ENCODE measurements at places on chromosomes 16 and 17.

DNA sequence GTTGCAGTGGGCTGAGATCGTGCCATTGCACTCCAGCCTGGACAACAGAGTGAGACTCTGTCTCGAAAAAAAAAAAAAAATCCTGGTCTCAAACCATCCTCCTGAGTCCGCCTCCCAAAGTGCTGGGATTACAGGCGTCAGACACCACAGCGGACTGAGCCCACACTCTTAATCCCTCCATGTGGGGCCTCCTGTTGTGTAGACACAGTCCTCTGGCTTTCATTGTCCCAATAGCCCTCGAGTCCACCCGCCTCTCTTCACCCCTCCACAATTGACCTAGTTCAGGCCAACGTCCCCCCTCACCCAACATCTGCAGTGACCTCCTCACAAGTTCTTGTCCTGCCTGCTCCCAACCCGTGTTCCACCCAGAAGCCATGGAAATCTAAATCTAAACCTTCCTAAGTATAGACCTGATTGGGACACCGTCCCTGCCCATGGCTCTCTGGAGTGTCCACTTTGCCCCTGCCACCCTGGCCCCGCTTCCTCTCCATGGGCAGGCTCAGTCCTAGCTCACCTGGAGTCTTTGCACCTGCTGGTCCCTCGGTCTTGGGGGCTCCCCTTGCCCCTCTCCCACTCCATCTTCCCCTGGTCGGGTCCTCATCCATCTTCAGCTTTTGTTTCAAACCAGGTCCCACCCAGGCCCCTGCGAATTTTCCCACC, 46.7 kb downstream of the HAPSTR1 start:
- no peak for DNase-seq

DNA sequence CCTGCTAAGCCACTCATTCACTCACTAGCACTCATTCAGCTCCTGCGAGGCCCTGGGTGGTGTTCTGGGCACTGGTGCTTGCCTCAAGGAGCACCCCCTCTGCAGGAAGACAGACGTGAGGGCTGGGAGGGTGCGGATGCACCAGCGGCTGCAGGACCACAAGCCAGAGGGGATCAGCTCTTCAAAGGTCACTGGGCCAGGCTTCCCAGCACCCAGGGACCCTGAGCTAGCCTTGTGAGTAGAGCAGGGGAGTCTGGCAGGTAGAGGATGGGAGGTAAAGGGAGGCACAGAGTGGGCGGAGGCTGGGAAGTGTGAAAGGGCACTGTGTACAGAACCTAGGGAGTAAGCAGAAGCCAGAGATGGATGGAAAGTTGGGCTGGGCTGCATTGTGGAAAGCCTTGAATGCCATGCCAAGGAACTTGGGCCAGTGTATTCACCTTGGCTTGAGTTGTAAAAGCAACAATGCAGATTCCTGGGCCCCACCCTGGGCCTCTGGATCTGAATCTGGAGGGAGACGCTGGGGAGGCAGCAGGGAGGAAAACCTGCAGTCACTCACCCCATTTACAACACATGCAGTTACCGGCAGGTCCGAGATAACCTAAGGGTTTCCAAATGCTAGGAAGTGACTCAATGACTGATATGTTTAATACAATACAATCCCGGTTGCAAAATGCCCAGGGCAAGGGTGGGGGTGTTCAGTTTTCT, 1.7 kb downstream of the IL4R start:
- peak; percentile 21 for DNase-seq

DNA sequence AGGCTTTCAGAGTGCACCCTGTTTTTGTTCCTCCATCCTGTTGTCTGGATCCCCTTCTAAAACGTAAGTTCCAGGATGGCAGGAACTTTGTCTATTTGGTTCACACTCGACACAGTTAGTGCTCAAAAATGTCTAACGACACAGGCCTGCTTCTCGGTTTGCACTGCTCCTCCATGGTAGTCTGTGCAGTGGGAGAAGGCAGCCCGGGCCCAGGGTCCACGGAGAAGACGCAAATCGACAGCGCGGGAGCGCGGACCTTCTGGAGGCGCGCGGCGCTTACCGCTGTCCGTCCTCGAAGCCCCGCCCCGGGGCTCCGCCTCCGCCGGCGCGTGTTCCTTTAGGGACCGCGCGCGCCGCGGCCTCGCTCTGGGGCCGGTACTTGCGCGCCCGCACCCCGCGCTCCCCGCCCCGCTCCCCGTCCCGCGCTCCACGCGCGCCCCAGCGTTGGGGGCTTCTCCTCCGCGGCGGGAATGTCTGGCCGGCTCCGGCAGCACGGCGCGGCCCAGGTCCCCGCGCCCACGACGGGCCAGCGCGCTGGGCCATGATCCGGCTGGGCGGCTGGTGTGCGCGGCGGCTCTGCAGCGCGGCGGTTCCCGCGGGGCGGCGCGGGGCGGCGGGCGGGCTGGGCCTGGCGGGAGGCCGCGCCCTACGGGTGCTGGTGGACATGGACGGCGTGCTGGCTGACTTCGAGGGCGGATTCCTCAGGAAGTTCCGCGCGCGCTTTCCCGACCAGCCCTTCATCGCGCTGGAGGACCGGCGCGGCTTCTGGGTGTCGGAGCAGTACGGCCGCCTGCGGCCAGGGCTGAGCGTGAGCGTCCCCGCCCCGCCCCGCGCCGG, at the start of gene NT5M:
TSS of gene NT5M (plus strand) at position 364 of the 837 bp plus-strand sequence. CDS start at position 542, 178 bp downstream.
- peak; percentile 2 for DNase-seq

- DNase-seq: no peak
Measured at GRCh38 chr17:6666077-6666521, 14.5 kb downstream of the C17orf100 start.

GRCh38 chr17:63774969-63775265, 947 bp downstream of the DDX42 start:
- no peak for DNase-seq

DNA sequence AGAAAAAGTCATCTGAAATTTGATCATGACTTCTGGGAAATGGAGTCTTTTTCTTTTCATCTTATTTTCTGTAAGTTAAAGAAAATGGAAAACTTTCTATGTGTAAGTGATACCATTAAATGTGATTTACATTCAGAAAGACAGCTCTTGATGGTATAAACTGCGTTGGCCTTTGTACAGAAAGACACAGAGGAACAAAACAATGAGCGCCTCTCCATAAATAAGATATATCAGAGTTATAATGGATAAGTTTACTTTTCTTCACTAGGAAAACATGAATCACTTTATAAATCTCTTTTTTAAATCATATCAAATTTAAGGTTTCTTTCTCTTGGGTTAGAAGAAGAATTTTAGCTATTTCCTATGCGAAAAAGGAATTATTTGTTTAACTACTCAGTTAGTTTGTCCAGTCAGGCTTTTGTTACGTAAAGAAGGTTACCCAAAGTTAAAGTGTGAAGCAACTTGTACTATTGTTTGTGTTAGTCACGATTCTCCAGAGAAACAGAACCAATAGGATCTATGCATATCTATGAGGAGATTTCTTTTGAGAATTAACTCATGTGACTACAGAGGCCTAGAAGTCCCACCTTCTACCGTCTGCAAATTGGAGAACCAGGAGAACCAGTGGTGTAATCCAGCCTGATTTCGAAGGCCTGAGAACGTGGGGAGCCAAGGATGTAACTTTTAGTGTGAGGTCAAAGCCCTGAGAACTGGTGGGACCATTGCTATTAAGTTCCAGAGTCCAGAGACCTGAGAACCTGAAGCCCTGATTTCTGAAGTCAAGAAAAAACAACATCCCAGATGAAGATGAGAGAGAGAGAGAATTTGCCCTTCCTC, 295.4 kb upstream of the KCNJ16 start:
- no peak for DNase-seq

DNA sequence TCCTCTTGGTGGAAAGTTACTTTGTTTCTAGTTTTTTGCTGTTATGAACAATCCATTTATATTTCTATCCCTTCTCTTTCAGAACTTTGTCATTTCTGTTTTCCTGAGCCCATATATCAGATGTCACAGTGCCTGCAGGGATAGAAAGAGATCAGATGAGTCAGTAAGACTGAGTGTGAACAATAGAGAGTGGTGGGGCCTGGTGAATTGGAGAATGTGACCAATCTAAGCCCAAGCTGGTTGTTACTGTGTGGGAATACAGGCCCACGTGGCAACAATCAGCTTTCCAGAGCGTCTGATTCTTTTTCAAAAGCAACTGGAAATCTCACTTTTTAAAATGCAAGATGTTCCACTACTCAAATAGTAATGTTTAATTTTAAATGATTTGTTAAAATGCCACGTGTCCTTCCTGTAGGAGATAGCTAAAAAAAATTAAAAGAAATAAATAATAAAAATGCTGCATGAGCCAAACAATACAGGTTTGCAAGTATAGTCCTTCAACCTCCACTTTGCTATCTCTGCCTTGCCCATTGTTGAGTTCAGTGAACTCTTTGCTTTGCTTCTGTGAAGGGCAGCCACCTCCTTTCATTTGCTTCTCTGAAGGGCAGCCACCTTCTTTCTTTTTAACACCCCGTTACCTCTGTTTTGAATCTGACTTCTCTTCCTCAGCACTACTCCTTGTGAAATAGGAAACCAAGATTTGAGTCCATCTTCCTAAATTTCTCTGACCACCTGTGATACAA, 9.6 kb downstream of the DCTN5 start:
- DNase-seq: no peak

DNA sequence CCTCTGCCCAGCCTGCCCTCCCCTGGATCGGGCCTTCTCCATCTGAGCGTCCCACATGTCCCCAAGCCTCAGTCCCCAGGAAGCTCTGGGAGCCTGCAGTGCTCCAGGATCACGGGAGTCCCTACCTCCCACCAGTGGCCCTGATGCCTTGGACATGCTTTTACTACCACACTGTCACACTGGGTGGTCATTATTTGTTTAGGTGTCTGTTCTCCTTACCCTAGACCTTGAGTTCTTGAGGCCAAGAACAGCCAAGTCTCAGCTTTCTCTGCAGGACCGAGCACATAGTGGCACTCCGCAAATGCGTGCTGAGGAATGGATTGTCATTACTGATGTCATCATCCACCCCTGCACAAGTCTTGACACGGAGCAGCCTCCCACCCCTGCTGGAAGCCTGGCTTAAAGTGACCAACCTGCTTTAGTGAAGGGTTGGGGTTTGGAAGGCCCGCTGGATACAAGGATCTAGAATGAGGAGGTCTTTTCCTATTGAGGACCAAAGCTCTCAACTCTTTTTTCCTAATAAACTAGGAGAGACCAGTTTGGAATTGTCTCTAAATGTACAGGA, 132.9 kb upstream of the CRHR1 start:
- no peak for DNase-seq

- DNase-seq: no peak
Measured at GRCh38 chr17:78263063-78263735, 31.8 kb downstream of the TMEM235 start.

GRCh38 chr17:66843627-66844026, 8.7 kb downstream of the CACNG5 start:
- no peak for DNase-seq

DNA sequence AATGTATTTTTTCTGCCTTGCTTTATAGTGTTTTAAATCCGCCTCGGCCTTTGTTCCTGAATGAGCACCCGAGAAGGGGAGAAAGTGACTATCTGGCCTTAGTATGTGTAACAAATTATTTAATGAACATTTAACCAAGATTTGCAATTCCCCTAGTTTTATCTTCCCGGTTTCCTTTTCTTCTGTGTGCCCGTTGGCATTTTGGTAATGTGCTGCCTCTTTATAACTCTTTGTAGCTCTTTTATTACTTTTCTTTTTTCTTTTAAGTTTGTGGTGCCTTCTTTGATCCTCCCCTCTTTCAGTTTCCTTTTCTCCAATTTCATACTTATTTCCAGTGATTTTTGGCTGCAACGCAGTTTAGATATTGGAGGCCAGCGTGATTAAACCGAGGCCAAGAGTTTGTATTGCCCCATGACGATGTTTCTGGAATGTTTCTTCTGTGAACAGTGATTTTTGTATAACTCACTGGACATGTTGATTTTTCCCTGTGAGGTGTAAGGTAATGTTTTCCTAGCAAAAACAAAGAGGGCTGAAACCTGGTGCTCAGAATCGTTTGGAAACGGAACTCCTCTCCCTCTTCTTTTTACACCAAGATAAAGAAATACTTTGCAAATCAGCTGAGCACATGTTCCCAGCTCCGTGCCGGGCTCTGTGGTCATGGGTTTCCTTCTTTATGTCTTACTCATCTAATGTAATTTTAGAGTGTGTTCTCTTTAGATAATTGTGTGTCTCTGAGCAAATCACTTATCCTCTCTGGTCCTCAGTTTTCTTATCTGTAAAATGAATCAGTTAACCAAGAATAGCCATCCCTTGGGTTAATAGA, 344.3 kb downstream of the WWOX start:
- no peak for DNase-seq

- no peak for DNase-seq
Measured at GRCh38 chr17:1029922-1030644, 33.2 kb downstream of the TIMM22 start.

DNA sequence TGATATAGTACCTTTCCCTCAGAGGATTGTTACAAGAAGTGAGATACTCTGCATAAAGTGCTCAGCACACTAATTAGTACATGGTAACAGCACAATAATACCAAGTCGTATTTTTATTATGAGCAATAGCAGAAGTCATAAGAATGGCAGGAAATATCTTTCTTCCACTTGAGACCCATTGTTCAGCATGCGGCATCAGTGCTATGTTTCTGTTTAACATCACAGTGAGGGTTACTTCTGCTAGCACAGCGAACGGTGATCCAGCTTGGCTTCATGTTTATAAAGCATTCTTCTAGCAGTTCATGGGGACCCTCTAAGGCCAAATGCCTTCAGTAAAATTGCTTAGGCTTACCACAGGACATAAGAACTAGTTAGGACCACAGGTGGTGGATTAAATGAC, 83.1 kb downstream of the MYO1D start:
- DNase-seq: no peak

GRCh38 chr17:76572201-76572910, 13.3 kb downstream of the ST6GALNAC2 start:
- no peak for DNase-seq

DNA sequence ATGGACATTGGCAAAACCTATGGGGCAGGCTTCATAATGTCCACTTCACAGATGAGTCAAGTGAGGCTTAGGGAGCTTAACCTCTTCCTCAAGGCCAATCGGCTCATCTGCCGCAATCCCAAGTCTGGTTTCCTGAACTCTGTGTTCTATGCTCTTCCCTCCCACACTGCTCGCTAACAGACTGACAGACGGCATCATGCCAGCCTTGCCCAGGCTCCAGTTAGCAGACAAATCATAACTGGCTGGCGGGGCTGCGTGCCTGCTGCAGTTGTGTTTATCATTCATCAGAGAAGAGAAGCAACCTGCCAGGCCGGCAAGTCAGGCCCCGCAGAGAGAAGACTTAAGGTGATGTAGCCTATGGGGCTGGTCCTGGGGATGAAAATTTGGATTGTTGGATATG, 216.2 kb upstream of the ASIC2 start:
- DNase-seq: no peak

DNA sequence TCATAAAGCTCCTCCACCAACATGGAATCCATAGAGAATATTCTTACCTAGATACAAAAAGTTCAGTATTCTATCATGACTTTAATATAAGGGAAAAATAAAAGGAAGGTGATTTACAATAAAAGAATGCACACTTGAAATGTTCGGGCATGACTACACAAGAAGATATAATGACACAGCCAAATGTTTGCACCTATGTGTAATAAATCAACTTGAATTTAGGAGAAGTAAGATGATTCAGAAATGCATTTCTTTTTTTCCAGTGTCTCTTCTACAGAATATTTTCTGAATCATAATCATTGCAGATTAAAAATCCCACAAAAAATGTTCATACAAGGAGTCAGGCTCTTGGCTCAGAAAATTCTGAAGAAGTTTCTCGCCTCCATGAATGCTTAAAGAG, 404.0 kb upstream of the HSBP1 start:
- DNase-seq: no peak

Data from stimulated activated CD4-positive, alpha-beta T cell treated with anti-CD3 and anti-CD28 coated beads, Interleukin-1b, Interleukin-23, amount 100 ng/mL, for 1 hour (primary cell).